ENCODE measurements at places on chromosomes 7 and 10.

DNA sequence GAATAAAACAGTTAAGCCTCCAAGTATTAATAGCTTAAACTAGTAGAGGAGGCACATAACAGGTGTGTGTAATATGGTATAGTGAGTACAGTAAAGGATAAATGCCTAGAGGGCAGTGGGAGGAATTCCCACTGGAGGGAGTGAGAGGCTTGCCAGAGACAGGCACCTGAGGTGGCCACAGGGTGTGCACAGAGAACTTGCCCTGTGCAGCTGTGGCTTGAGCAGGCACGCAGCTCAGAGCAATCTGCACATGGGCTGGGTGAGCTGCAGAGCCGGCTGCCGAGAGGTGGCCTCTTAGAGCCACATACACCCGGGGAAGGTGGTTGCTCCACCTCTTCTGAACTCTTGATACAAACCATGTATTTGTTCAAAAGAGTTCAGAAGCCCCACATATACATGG lies 237.1 kb downstream of the COBL start:
- no peak for DNase-seq

GRCh38 chr10:90847436-90847835 lies 10.4 kb downstream of the HTR7 start:
- DNase-seq = no peak

GRCh38 chr10:22615819-22616499 lies 98.4 kb downstream of the PIP4K2A start:
- DNase-seq = peak; percentile 56

DNA sequence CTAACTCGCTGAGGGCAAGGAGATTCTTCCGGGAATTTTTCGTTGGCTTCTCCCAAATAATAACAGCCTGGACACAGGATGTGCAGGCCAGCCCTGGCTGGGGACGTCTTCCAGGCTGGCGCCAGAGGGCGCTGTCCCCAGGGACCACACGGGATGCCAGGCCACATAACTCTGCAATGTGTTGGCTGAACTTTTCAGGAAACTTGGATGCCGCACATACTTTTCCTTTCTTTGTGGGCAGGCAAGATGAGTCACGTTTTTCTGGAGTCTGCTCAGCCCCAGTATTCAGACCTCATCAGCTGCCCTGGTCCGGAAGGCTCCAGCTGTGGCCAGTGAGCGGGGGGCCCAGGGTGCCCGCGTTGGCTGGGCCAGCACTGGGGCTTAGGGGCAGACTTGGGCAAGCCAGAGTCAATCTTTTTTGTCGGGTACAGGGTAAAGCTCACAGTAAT lies 122.7 kb downstream of the PRKAG2 start:
- peak; percentile 36 for DNase-seq

GRCh38 chr10:78744491-78745090 lies 324.2 kb upstream of the ZMIZ1 start:
- no peak for DNase-seq

Measured in CD4-positive, alpha-beta T cell treated with Interleukin-6 for 4 hours (primary cell).